ENCODE measurements at places on chromosomes 11 and 22.

GRCh38 chr22:45704648-45705047 is 33.0 kb downstream of the ATXN10 start:
- no peak for DNase-seq

DNA sequence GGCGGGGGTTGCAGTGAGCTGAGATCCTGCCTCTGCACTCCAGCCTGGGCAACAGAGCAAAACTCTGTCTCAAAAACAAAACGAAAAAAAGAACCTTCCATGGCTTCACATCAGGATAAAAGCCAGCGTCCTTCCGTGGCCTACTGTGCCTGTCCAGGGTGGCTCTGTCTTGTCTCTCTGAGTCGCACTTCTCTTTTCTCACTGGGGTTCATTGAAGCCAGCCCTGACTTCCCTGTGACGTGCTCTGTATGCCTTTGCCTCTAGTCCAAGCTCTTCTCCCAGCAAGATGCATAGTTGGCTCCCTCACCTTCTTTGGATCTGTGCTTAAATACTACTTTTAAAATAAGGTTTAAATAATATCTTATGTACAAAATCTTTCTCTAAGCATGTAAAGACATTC is 11.6 kb downstream of the ATXN10 start:
- DNase-seq = no peak

DNA sequence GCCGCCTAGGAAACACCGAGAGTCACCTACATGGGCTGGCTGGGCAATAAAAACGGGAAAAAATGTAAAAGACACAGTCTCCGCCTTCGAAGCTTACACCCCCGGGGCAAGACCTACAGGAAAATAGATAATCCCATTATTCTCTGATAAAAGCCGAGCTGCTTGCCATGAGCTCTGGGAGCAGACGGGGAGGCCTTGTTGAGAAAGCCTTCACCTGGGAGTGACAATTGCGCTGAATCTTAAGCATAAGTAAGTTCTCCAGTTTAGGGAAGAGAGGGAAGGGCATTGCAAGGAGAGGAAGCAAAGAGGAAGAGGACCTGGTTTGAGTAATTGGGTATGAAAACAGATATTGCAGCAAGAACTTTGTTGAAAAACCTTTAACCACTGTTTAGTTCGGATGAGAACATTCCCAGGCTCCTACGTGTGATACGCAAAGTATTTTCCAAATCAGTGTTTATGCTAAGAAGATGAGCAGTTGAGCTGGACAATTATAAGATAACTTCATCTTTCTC is 813 bp upstream of the BTBD10 start:
- no peak for DNase-seq

DNA sequence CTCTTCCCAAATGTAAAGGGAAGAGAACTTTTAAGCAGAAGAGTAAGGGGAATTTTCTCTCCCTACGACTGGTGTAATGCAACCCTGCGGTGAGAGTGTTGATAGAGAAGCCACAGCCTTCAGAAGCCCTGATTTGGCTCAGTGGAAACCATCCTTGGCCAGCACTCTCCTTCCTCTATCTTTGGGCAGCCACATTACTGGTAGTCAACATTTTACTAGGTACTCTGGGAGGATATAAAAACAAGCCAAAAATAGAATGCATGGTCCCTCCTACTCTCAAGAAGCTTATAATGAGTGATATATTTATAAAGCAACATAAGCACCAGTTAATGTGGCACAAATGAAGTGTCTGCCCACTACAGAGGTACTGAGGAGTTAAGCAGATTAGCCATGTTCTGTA is 201.8 kb upstream of the NCAM1 start:
- DNase-seq = no peak

GRCh38 chr11:121567995-121568394 is 115.2 kb upstream of the SORL1-AS1 start:
- DNase-seq = no peak

- DNase-seq = no peak
These were observed 34.9 kb downstream of the SYN3 start for GRCh38 chr22:33023153-33023827.

- DNase-seq = no peak
These were observed 7.3 kb downstream of the SIDT2 start for GRCh38 chr11:117185736-117186430.

DNA sequence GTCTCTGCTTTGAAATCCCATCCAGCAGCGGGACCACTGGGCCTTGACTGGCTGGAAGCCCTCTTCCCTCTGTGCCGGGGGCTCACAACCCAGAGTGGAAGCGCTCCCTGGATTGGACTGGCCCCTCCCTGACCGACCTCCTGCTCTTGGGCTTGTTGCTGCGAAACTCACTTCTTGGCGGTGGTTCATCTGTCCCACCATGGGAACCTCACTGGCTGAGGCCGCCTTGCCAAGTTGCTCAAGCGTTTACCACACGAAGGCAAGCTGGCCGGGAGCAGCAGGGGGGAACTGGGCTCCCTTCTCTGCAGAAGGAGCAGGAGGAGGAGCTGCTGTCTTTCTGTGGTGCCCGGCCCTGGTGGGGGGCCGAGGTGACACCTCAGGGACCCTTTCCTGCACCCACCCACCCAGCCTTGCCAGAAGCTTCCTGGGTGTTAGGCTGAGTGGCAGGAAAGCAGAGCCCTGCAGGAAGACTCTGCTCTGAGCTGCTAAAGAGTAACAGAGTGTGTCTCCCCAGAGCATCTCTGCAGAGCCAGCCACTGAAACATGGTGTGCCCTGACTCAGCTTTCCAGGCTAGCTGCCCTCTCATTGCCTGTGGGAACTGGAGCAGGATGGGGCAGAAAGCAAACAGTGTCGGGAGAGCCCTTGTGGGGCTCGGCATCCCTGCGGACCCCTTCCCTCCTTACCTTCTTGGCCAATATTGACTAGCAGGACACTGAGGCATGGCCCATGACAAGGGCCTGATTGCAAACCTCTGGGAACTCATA is 88.5 kb upstream of the ALX4 start:
- no peak for DNase-seq

- peak; percentile 30 for DNase-seq
These were observed at the start of gene TLCD5 for GRCh38 chr11:120324932-120325810. Gene TLCD5, plus strand, starts transcription at chr11:120325299. Its CDS starts 2,143 bp downstream, at chr11:120327442.

DNA sequence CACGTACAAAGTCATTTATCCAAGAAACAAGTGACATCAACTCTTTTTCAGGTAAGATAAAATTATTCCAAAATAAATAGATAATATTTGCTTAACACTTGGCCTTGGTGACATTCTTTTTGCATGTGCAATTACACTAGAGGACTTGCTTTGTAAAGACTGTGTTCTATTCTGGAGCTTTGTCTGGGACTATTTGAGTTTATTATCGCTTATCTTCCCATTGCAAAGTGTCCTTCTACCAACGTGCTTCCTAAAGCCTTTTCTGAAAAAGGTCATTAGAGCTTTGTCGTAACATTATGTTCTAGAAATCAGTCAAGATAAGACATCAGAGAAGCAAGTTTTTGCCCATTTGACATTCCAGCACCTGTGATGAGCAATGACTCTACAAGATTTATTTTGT is 78.3 kb upstream of the MYO18B start:
- no peak for DNase-seq

- no peak for DNase-seq
These were observed 2.6 kb downstream of the NELL1 start for GRCh38 chr11:20671856-20672546.

DNA sequence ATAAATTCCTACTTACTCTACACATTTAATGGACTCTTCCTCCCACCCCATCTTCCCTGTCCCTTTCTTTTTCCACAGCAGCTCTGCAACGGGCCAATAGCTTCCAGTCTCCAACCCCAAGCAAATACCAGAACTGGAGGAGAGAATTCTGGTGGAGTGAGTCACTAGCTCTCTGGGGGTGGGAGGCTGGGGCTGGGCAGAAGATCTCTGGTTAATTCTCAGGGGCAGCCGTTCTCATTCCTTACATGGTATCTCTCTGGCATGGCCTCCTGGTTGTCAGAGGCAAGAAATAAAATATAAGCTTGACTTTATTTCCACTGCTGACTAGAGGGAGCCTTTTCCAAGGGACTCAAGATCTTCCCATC is 90.4 kb upstream of the PARVA start:
- no peak for DNase-seq

DNA sequence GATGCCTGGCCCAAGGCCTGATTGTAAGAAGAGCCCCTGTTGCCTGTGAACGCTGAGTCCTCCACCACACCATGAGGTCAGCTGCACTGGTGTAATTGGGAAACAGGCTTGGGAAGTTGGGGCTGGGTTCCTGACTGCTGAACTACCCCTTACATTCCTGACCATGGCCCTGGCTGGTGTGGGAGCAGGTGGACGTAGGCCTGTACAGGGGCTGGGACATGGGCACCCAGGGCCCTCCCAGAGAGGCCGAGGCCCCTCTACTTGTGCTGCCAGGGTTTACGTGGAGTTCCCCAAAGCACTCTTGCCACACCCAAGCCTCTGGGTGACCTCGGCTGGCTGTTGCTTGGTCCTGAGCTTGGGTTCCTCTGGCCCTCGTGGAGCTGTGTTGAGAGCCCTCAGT is 5.4 kb downstream of the RELT start:
- DNase-seq = no peak

DNA sequence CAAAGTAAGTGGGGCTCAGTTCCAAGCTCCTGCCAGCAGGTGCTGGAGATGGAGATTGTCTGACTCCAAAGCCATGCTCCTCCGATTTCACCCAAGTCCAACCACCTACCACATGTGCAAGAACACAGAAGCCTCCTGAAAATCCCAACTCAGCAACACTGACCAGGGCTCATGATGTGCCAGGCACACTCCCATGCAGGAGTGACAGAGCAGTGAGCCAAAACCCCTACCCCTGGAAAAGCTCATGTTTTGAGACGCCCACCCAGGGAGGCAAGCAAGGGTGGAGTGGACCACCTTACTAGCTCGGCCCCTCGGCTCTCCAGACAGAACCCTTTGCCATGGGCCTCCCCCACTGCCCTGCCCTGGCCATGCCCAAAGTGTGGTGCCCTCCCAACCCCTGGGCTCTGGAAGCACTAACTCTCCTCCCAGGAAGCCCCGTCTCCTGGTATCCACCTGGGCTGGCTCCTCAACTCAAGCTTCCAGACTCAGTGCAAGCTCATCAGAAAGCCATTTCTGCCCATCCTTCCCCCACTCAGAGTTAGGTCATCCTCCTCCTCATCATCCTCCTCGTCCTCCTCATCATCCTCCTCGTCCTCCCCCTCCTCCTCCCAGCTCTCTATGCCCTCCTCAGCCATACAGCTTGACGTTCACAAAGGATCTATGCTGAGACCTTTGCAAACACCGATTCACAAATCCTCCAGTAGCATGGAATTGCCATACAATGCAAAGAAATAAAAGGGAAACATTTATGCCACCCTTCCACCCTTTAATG is 154.9 kb downstream of the MPPED1 start:
- no peak for DNase-seq

- DNase-seq = no peak
These were observed 33.6 kb downstream of the TBC1D22A start for GRCh38 chr22:46795845-46796565.

DNA sequence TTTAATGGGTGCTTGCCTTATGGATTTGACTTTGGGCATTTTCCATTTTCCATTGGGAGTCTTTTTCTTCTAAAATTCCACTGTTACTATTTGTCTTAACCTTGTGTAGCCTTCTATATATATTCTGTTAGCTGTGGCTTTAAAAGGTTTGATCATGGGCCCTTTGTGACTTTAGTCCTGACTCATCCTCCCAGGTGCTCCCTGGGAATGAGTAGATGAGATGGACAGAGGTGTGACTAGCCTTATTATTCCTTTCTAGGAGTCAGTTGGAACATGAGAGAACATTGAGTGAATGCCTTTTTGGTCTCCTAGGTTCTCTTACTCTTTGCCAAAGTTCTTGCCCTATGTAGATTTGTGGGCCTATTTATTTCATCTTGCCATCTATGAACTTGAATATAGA is 39.0 kb downstream of the DDX10 start:
- DNase-seq = no peak

DNA sequence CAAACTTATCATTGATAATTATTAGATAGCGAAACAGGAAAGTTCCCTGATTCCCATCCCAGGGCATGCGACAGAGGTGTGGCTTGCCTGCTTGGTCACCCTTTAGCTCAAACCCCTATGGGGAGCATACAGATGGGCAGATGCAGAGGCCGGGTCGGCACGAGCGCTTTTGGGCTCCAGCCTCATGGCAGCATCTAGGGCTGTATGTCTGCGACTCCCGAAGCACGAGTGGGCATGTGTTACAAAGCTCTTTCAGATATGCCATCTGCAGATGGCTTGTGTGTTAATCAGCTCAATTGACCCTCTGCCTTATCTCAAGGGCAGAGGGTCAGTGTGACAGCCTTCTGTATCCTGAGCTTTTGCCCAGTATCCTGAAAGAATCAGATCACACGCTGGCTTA is 2069.3 kb upstream of the RAG2 start:
- no peak for DNase-seq

GRCh38 chr11:94433049-94433448 is 31.8 kb upstream of the GPR83 start:
- DNase-seq = no peak

DNA sequence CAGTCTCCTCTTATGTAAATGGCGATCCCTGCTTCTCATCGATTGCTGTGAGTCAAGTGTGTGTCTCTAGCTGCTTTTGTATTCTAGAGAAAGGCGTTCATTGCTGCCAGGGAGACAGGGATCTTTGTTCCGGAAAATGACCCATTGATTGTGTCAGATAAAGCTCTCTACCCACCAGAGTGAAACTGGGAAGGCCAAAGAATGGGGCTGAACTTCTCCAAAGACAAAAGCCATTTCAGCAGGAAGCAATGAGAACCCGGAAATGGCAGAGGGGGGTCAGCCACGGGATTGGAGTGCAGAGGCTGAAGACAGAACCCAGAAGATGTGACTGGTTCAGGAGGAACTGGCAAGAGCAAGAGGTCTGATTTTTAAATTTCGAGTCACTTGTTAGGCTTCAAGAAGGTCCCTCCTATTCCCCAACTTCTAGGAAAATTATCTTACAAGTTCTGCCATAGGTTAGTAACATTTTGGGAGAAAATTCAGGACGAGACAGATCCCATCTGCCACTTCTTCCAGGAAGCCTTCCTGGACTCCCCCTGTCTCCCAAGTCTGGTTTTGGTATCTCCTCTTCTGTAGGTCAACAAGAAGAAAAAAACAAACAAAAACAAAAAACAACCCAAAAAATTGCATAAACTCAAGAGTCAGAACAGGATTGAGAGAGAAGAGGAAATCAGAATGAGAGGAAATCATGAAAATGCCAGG is 110.6 kb downstream of the NECTIN1 start:
- DNase-seq = no peak

DNA sequence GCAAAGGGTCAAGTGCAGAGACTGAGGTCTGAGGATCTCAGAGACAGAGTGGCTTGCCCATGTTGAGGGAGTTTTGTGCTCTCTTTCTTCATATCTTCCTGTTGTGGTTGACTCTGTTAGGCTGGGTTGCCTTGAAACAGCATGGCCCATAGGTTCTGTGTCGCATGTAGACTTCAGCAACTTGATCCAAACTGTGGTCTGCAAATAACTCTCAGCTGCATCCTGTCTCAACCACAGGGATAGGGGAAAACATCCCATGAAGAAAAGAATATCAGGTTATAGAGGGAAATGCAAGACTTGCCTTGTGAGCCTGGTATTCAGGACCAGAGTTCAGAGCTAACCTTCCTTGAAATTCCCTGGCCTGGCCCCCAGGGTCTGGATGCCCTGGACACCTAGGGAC is 69.4 kb downstream of the FLI1 start:
- DNase-seq = no peak

GRCh38 chr22:44337678-44338004 is 24.9 kb upstream of the SHISAL1 start:
- no peak for DNase-seq

- no peak for DNase-seq
These were observed 27.9 kb downstream of the SLC25A17 start for GRCh38 chr22:40791241-40791640.

- no peak for DNase-seq
These were observed 358.7 kb upstream of the PDGFD start for GRCh38 chr11:104522650-104523049.

Measured in NCI-H1436 treated with DMSO at 0.1 percent for 48 hours (cell line).